Cardiac muscle cell (in vitro differentiated cells and primary cell): ENCODE measurements at places on chromosomes 7 and 10. TPM values are rescaled to one million over a fixed set of nuclear protein-coding genes. Genes with fewer than 3 reads are reported as not detected.
A peak's percentile ranks its signal among the peaks of the same experiment; 100 is the strongest.

INPP5F gene
- total RNA-seq = 15.7 and 19.9 TPM in 2 replicates

TFPI2 gene
- 20.8 and 24.5 TPM in 2 replicates for total RNA-seq

GPC2 gene
- 37.4 and 47.9 TPM in 2 replicates for total RNA-seq

AEBP1 gene
- total RNA-seq = 60.8 and 94.1 TPM in 2 replicates

JAKMIP3 gene
- total RNA-seq = 0.42 and 0.56 TPM in 2 replicates

RADIL gene
- 61.2 and 110 TPM in 2 replicates for total RNA-seq

C10orf53 gene
- total RNA-seq = 0.11 TPM in 1 of 2 replicates, not detected in the other

PDE1C gene
- 0.67 and 2.3 TPM in 2 replicates for total RNA-seq

ZKSCAN5 gene
- 13.2 and 17.6 TPM in 2 replicates for total RNA-seq

DNA sequence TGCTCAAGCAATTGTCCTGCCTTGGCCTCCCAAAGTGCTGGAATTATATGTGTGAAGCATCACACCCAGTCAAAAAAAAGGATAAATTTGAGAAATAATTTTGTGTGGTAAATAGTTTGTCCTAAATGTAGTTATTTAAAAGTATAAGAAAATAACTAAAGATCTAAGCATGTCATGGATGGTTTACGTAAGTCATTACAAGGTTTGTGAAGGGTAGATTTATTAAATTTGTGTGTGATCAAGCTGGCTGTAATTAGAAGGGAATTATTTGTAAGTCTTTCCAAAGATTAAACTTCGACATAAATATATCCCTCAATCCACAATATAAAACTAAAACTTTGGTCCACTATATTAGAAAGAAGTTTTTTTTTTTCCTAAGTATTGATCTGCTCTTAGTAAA, 28.6 kb downstream of the ORC5 start:
- no peak for DNase-seq
- H3K27me3 ChIP-seq = no peaks in the 10 kb centered on the region
- H3K36me3 ChIP-seq = peaks cover 5% of the 10 kb centered on the region
- no peak overlapping the region for H3K4me3 ChIP-seq
- H3K4me1 ChIP-seq = no peaks in the 10 kb centered on the region

DNA sequence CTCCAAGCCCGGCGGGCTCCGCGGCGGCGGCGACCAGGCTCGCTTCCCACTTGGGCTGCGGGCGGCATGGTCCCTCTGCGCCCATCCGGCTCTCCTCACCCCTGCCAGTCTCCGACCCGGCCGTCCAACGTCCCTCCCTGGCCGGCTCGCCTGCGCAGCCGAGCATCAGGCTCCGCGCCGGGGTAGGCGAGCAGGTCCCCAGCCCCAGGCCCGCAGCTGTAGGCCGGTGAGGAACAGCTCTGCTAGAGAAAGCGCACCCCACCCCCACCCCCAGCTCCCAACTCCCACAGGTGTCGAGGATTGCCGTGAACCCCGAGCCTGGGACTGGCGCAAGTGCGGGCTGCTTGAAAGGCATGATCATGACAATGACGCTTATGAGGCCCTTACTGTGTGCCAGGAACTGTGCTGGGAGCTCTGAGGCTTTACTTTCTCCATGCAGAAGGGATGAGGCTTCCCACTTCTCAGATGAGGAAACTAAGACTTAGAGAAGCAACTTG, 20.8 kb upstream of the PAX2 start:
- H3K4me3 ChIP-seq = no peak overlapping the region
- H3K27me3 ChIP-seq = peaks cover 98% of the 10 kb centered on the region

GRCh38 chr7:139597028-139597427, 73.5 kb downstream of the CLEC2L start:
- no peak overlapping the region for H3K4me3 ChIP-seq
- H3K4me1 ChIP-seq = no peaks in the 10 kb centered on the region
- DNase-seq = no peak
- peaks cover 89% of the 10 kb centered on the region for H3K36me3 ChIP-seq
- H3K27ac ChIP-seq = no peak overlapping the region

DNA sequence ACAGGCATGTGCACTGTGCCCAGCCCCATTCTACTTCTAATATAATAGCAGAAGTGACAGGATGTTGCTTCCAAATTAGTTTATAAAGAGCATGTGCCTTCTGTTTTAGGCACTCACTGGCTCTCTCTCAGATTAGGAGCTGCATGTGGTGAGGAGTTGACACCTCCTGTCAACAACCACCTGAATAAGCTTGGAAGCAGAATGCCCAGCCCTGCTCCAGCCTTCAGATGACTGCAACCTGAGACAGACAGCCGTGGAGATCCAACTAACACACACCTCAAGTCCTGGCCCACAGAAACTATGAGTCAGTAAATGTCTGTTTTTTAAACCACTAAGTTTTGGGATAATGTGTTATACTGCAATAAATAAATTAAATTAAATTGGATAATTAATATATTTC, 54.5 kb downstream of the PARD3 start:
- H3K27ac ChIP-seq = peak overlapping the region; percentile 2
- no peaks in the 10 kb centered on the region for H3K27me3 ChIP-seq
- no peaks in the 10 kb centered on the region for H3K36me3 ChIP-seq
- H3K4me3 ChIP-seq = no peak overlapping the region
- peaks cover 43% of the 10 kb centered on the region for H3K4me1 ChIP-seq

DNA sequence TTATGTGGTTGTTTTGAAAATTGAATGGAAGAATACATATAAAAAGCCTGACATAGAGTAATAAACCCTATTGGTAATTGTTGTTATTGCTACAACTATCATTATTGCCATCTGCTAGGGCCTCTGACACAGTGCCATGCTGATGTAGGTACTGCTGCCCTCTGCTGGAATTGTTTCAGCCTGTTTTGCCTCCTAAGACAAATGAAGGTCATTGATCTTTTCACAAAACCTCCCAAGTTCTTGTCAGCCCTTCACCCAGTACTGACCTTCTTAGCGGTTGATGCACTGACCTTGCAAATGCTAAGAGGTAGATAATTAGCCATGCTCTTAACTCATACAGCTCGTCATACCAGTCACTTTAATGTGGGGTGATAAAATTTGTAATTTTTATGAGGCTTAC, 975.2 kb downstream of the SORCS1 start:
- peak; percentile 73 for DNase-seq
- no peaks in the 10 kb centered on the region for H3K27me3 ChIP-seq
- no peaks in the 10 kb centered on the region for H3K36me3 ChIP-seq
- no peak overlapping the region for H3K4me3 ChIP-seq
- no peak overlapping the region for H3K27ac ChIP-seq
- no peaks in the 10 kb centered on the region for H3K4me1 ChIP-seq

GRCh38 chr10:43262902-43263466, 3.9 kb downstream of the RASGEF1A start:
- no peak overlapping the region for H3K4me3 ChIP-seq
- H3K36me3 ChIP-seq = no peaks in the 10 kb centered on the region
- no peaks in the 10 kb centered on the region for H3K4me1 ChIP-seq
- peaks cover 56% of the 10 kb centered on the region for H3K27me3 ChIP-seq
- H3K27ac ChIP-seq = no peak overlapping the region

DNA sequence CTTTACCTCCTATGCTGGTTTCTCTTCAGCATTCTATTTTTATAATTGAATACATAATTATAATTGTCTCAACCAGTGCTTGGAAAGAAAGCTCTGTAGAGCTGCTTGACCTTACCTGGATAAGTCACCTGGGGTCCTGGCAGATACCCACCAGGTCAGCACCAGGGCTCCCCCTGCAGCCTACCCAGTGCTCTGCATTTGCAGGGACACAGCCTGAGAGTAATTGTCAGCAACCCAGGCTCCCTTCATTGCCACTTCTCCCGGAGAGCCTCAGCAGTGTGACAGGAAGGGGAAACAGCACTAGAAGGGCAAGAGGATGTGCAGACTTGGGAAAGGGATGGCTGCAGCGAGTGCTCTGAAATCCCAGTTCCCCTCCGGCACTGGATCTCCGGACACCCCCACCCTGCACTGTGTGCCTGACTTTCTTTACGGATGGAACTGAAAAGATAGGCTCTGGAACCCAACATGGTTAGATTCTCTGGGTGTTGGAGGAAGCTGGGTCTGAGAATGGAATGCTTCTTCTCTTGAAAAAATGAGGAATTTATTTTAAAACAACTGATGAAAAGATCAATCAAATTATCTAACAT, 11.4 kb upstream of the PAX4 start:
- DNase-seq = peak; percentile 61
- no peaks in the 10 kb centered on the region for H3K4me1 ChIP-seq
- H3K4me3 ChIP-seq = no peak overlapping the region

DNA sequence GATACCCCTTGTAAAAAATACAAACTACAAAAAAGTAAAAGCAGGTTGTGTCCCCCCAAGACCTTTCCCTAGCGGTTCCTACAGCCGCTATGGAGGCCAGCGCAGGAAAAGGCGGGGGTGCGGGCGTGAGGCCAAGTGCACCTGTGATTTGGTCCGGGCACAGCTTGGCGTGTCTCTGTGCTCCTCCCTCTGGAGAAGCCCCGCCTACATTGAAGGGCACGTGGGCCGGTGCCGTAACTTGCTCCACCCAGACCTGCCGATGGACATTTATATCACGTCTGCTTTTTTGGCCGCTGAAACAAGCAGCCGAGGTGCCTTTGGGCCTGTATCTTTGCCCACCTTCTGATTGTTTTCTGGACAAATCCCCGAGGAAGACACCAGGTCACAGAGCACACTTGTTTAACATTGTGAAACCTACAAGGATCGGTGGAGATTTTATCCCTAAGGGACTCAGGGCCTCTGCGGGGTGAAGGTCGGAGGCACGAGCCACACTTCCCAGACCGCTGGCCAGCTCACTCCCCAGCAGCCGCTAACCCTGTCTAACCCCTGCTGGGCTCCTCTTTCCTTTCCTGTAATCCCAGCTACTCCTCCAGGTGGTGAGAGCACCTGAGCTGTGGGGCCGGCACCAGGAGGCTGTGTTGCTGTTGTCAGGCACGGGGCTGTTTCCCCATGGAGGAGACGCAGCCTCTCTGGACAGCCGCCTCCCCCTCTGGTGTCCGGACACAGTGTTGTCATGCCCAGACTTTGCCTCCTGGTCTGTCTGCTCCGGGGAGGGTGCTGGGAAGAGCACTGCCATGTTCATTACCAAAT, 18.8 kb upstream of the INPP5A start:
- H3K27ac ChIP-seq = peak overlapping the region; percentile 100
- DNase-seq = no peak
- H3K36me3 ChIP-seq = no peaks in the 10 kb centered on the region
- peak overlapping the region; percentile 29 for H3K4me3 ChIP-seq
- peaks cover 63% of the 10 kb centered on the region for H3K4me1 ChIP-seq
- no peaks in the 10 kb centered on the region for H3K27me3 ChIP-seq

GRCh38 chr10:17910125-17910789, 41.5 kb upstream of the SLC39A12 start:
- H3K36me3 ChIP-seq = no peaks in the 10 kb centered on the region
- DNase-seq = peak; percentile 73
- peaks cover 23% of the 10 kb centered on the region for H3K4me1 ChIP-seq
- H3K27me3 ChIP-seq = no peaks in the 10 kb centered on the region

DNA sequence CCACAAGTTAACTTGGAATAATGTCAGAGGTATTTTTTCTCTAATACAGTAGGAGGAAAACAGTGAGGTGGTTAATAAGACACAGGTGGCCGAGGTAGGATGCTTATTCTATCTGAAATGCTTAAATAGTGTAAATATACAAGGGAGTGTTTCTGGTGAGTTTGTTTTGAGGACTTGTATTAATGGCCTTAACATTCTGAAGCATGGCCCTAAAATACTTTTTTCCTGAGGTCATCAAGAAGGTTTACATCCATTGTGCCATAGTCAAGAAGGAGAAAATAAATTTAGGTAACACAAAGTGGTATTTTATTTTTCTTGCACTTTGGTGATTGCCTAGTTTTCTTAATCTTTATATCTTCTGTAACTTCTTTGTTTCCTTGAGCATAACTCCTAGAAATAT, 18.8 kb downstream of the GNAI1 start:
- no peaks in the 10 kb centered on the region for H3K4me1 ChIP-seq
- DNase-seq = no peak
- no peaks in the 10 kb centered on the region for H3K36me3 ChIP-seq
- no peaks in the 10 kb centered on the region for H3K27me3 ChIP-seq
- no peak overlapping the region for H3K4me3 ChIP-seq

- H3K27me3 ChIP-seq = no peaks in the 10 kb centered on the region
- no peaks in the 10 kb centered on the region for H3K4me1 ChIP-seq
- H3K4me3 ChIP-seq = no peak overlapping the region
- H3K36me3 ChIP-seq = no peaks in the 10 kb centered on the region
- no peak for DNase-seq
Measured at GRCh38 chr7:50353894-50354595, 49.5 kb downstream of the IKZF1 start.

DNA sequence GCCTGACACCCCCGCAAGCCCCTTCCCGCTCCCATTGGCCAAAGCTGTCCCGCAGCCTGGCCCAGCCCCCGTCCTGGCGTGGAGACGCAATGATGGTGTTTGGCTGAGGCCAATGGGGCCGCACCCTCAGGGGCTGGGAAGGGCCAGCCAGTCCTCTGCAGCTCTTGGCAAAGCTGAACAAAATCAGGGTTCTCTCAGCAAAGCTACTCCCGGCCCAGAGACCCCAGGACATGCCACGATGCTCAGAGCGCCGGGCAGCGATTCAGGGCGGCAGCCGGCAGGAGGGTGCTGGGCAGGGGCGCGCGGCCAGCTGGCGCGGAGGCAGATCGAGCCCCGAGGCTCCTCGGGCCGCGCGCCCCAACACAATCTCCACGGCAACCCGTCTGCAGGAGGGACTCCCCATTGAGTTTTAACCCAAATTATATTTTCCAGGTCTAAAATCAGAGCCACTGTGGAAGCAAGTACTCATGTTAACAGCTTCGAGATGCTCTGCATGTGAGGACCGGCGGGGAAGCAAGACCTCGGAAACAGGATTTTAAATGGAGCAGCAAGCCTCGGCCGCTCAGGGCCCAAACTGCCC, 8.8 kb upstream of the CNPY1 start:
- H3K27ac ChIP-seq = no peak overlapping the region
- H3K4me1 ChIP-seq = no peaks in the 10 kb centered on the region
- no peak for DNase-seq
- H3K36me3 ChIP-seq = no peaks in the 10 kb centered on the region
- H3K27me3 ChIP-seq = no peaks in the 10 kb centered on the region

DNA sequence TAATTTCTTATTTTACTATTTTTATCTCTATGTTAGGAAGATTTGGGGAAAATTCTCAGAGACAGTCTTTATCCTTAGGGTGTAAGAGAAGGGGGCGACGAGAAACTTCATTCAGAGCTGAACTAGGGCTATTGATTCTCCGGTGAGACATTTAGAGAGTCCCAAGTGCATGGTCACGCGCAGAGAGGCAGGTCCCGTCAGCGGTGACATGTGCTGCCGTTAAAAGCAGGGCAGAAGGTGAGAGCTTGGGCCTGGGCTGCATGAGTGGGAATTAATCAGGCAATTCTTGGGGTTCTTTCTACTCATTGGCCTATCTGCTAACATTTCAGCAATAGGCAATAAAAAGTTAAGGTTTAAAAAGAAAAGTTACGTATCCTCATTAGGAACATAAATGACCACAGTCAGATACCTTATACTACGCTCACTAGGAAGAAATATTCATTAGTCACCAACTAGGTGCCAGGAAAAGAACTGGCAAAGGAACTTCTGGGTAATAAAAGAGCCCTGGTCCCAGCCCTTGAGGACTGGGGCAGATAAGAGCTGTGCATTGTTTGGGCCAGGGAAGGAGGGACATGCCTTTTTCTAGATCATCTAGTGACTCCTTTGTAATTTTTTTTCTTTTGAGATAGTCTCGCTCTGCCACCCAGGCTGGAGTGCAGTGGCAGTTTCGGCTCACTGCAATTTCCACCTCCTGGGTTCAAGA, 21.2 kb downstream of the PRKCQ start:
- H3K4me3 ChIP-seq = no peak overlapping the region
- DNase-seq = no peak
- no peaks in the 10 kb centered on the region for H3K36me3 ChIP-seq
- no peaks in the 10 kb centered on the region for H3K27me3 ChIP-seq

GRCh38 chr10:132301371-132302330, 6.1 kb downstream of the STK32C start:
- no peak overlapping the region for H3K4me3 ChIP-seq
- H3K36me3 ChIP-seq = no peaks in the 10 kb centered on the region
- no peak for DNase-seq
- H3K27ac ChIP-seq = no peak overlapping the region
- peaks cover 30% of the 10 kb centered on the region for H3K27me3 ChIP-seq
